ENCODE measurements at places on chromosomes 7 and 10.

DNA sequence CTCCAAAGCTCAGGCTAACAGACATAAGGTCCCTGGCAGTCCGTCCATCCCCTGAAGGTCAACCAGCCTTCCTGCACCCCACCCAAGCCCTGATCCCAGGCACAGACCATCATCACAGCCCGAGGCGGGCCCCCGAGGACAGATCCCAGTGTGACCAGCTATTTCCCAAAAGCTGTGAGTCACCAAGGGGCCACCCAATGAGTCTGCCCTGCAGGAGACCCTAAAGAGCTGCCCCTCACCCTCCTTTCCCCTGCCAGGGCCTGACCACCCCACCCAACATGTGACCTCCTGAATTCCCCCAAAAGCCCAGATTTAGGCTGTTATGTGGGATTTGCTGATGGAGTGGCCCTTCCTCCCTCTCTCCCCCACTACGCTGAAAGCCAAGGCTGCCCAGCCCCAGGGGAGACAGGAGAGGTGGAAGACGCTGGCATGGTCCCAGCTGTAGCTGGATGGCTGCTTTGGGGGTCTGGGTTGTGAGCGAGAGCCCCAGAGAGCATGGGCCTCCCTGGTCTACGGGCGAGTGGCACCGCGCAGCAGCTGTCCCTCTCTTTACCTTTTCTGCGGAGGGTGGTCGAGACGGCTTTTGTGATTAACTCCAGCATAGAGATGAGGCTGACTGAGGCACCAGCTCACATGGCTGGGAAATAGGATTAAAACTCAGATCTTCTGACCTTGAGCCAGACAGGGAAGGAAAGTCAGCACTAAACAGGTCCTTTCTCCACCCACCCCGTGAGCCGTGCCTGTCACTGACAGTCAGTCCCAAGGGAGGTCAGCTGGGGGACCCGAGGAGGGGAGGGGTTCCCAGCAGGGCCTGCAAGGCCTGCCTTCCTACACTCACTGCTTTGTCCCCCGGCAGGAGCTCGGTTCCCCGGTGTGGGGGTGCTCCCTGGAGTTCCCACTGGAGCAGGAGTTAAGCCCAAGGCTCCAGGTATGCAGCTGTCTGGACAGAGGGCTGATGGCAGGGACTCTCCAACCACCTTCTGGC lies 16.7 kb downstream of the ELN start:
- DNase-seq, result no peak

GRCh38 chr10:59621771-59622170 lies 87.9 kb downstream of the SLC16A9 start:
- DNase-seq, result no peak

GRCh38 chr10:712575-712974 lies 23.1 kb upstream of the DIP2C start:
- DNase-seq, result no peak

DNA sequence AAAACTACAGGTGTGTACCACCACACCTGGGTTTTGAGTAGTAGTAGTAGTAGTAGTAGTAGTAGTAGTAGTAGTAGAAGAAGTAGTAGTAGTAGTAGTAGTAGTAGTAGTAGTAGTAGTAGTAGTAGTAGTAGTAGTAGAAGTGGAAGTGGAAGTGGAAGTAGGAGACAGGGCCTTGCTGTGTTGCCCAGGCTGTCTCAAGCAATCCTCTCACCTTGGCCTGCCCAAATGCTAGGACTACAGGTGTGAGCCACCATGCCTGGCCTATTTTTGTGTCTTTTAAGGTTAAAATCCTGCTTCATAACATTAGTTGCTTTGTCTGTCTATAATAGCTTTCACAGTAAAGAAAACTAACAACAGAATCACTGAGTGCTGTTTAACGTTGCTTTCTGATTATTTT lies 111.7 kb downstream of the PODXL start:
- no peak for DNase-seq

DNA sequence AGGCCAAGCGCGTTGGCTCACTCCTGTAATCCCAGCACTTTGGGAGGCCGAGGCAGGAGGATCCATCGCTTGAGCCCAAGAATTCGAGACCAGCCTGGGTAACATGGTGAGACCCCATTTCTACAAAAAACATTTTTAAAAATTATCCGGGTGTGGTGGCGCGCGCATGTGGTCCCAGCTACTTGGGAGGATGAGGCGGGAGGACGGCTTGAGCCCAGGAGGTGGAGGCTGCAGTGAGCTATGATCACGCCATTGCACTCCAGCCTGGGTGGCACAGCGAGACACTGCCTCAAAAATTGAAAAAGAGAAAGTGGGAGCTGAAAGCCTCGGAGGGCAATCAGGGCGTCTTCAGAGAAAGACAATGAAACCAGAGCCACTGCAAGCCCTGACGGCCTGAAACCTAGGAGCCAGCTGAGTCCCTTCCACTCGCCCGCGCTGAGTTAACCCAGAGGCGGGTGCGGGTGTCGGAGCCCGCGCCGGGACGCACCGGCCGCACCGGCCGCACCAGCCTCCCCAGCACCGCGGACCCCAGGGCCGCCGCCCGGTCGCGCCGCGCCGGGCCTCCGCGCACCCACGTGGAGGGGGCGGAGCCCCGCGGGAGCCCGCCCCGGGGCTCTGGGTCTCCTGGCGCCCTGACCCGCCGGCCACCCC lies 22.4 kb downstream of the ZFAND2A start:
- no peak for DNase-seq

DNA sequence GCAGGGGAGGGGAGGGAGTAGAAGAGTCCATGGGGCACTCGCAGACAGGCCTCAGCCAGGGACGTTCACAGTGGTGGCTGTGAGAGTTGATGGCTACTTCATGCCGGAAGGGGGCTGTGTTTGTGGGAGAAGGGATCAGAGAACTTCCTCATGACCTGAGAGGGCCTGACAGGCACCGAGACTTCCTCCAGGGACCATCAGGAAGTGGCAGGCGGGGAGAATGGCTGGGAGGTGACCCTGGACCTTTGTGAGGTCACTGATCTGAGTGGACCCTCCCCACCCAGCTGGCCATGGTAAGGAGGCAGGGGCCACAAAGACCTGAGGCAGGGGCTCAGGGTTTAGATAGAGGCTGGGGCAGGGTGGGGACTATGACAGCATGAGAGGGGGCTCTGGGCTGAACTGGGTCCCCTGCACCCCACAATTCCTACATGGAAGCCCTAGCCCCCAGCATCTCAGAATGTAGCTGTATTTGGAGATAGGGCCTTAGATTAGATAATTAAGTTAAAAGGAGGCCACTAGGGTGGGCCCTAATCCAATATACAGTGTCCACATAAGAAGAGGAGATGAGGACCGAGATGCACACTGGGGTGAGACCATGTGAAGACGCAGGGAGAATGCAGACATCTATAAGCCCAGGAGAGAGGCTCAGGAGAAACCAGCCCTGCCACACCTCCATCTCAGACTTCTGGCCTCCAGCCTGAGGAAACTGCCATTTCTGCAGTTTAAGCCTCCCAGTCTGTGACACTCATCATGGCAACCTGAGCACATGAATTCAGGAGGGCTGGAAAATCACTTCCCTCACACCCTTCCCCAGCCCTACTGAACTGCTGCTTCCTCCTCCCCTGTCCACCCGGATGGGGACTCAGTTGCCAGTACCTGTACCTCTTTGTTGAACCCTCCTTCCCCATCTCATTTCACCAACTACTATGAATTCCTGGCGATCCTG lies 273.9 kb upstream of the ZNF32 start:
- DNase-seq, result no peak

GRCh38 chr7:46781901-46782439 lies 799.9 kb downstream of the TNS3 start:
- no peak for DNase-seq

DNA sequence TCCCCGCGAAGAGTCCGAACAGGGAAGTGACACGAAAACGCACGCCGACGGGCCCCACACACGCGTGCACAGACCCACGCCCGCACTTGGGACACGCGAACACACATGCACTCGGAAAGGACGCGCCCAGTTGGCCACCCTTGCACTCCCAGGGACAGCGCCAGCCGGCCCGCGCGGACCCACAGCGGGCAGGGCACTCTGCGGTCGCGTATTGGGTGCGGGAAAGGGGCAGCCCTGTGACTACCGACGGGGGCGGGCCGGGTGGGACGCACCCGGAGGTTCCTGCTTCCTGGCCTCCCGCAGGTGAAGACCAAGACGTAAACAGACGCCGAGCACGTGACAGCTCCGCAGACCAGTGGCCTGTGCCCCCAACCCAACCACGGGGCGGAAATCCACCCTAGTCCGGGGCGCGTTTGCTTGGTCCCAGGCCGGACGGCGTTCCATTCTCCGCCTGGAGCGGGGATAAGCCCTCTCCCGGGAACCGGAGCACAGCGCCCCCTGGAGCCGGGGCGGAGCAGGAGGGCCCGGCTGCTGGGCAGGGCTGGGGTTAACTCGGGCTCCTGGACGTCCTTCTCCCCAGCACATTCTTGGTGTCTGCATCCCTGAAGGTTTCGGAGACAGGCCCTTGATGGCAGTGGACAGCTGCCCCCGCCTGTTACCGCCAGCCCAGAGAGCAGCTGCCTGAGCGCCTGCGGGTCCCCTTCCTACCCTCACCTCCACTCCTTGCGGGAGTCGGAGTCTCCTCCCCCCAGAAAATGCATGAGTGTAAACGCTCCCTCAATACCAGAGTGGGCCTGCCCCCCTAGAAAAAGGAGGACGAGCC lies 2.0 kb upstream of the LZTS2 start:
- peak; percentile 57 for DNase-seq

GRCh38 chr10:48839809-48840679 lies 99.6 kb downstream of the LRRC18 start:
- DNase-seq, result no peak

DNA sequence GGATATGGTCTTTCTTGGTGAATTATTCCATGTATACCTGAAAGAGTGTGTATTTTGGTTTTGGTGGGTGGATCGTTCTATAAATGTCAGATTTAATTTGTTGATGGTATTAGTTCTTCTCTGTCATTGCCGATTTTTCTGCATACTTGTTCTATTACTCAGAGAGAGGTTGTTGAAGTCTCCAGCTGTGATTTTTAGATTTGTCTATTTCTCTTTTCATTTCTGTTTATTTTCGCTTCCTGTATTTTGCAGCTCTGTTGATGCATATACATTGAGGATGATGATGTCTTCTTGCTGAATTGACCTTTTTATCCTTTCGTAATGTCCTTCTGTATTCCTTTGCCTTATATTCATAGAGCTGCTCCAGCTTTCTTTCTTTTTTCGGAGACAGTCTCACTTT lies 12.1 kb upstream of the BHLHA15 start:
- DNase-seq, result no peak

DNA sequence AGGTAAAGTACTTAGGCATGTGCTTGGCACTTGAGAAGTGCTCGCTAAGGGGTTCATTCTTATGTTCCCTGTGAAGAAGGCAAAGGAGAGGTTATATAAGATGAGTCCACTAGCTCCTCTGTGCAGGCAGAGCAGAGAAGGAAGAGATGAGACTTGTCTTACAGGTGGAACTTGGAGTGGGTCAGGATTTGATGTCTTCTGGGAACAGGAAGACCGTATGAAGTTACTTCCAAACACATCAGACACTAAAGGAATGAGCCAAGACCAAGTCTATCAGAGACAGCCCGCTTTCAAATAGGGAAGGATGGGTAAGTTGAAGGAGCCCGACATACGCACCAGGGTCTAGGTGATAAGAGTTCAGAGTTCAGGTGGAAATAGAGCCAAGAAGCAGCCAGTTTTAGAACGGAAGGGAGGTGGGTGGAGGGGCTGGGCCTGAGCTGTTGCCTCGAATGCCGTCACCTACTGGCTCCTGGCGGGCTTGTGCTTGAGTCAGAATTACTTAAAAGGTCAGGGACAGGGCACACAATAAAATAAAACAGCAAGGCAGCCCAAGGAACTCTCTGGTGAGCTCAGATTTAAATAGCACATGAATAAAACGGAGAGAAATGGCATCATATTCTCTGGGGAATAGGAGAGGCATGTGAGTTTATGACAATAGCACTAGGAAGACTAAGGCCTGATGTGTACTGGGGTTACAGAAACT lies 56.1 kb upstream of the GRB10 start:
- DNase-seq, result no peak

GRCh38 chr7:155337946-155338631 lies 40.4 kb downstream of the INSIG1 start:
- no peak for DNase-seq

- DNase-seq, result no peak
Measured at GRCh38 chr10:103837370-103838069, 17.9 kb downstream of the SH3PXD2A start.

- no peak for DNase-seq
Measured at GRCh38 chr7:564176-564865, 44.7 kb upstream of the PDGFA start.

GRCh38 chr10:68492118-68492517 lies 20.3 kb upstream of the DNA2 start:
- DNase-seq, result no peak

- DNase-seq, result no peak
Measured at GRCh38 chr7:55135462-55135861, 116.6 kb downstream of the EGFR start.

GRCh38 chr10:93438613-93439253 lies 43.4 kb downstream of the MYOF start:
- no peak for DNase-seq

DNA sequence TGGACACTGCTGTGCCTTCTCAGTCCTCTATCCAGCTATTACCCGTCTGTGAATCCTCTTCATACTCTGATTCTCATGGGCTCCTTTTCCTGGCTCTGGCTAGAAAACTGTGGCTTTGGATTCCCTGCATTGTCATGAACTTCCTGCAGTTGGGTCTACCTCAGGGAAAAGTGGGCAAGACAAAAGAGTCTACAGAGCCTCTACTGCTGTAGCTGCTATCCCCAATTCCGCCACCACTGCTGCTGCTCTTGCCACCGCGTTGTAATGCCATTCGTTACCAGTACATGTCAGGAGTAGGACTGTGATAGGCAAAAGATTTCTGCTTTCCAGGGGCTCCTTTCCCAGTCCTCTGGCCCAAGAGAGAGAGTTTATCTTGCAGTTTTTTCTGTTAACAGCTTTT lies 23.9 kb upstream of the PPP1R17 start:
- DNase-seq, result no peak

DNA sequence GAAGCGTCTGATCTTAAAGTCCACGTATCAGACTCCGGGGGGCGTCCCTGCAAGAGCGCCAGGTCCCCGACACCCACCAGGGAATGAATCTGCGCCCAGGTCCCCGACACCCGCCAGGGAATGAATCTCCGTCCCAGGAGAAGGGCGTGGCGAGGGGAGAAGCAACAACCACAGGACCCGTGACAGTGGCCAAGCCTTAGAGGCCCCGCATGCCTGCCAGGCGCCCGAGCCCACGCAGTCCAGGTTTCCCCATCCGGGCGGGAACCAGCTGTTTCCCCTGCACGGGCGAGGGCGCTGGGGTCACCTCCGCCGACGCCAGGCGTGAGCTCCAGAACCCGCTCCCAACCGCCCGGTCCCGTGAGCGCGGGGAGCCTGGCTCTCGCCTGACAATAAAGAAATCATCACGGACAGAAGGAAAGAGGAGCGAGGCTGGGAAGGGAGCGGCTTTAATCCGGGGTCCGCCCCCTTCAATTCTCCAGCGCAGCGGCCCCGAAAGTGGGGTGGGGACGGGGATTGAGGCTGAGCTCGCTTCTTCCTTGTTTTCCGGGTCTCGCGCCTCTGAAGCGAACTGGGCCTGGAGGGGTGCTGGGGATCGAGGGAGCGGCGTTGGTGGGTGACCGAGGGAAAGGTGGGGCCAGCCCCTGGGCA lies 29.0 kb upstream of the BMS1 start:
- no peak for DNase-seq

- no peak for DNase-seq
Measured at GRCh38 chr7:73770002-73770859, at the start of gene CLDN3. Gene CLDN3 (minus strand): TSS chr7:73770270. CDS start chr7:73770049, 221 bp downstream.

Measured in stimulated activated CD8-positive, alpha-beta memory T cell treated with anti-CD3 and anti-CD28 coated beads, Interleukin-7, amount 100 ng/mL, for 4 hours (primary cell).